ENCODE measurements at places on chromosomes 2 and 18. TPM values are rescaled to one million over a fixed set of nuclear protein-coding genes. Genes with fewer than 3 reads are reported as not detected.

DNA sequence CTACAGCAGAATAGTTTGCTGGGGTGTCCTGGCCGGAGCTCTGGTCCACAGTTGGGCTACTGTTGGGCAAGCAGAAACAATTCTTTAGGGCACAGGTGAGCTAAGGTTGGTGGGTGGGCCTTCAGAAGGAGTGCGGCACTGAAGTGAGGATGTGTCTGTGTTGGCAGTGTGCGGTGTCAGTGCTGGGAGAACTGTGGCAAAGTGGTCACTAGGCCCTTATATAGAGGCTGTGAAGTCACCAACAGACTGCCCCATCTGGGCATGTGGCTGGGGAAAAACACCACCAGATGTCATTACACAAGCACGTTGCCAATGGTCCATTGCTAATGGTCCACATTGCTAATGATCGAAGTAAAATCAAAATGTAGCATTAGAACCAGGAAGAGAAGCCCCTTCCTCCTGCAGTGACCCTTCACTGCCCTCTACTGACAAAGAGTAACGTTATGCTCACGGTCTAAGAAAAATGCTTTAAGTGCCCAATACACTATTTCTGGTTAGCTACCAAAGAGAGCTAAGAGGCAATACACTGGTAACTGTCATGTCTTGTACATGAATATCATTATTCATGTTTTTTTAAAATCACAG is 21.3 kb downstream of the SCN1A start:
- H3K27me3 ChIP-seq, result no peaks in the 10 kb centered on the region
- no peak overlapping the region for H3K27ac ChIP-seq
- no peaks in the 10 kb centered on the region for H3K36me3 ChIP-seq
- DNase-seq, result no peak
- no peak overlapping the region for H3K4me3 ChIP-seq

DNA sequence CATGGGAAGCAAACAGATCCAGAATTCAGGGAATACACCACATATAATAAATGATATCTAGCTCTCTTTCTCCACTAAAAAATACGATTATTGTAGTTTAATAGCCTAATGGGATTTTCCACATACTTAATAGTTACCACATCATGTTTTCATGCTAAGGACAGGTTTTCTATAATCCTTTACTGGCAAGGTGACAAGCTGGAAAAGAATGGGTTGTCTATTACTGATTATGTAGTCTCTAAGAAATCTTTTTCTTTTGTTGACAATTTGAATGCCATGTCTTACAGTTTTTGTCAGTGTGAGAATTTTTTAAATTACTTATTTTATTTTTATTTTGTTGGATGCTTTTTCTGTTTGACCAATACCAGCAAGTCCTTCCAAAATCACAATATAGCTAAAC is 177.8 kb downstream of the GALNT13 start:
- H3K4me1 ChIP-seq, result no peaks in the 10 kb centered on the region
- H3K27ac ChIP-seq, result no peak overlapping the region
- DNase-seq, result no peak
- H3K36me3 ChIP-seq, result no peaks in the 10 kb centered on the region
- no peak overlapping the region for H3K4me3 ChIP-seq

- no peaks in the 10 kb centered on the region for H3K27me3 ChIP-seq
- no peaks in the 10 kb centered on the region for H3K36me3 ChIP-seq
- no peaks in the 10 kb centered on the region for H3K4me1 ChIP-seq
- no peak for DNase-seq
- no peak overlapping the region for H3K27ac ChIP-seq
These were observed 517.6 kb downstream of the TXNL1 start for GRCh38 chr18:56120782-56121181.

SERPINB13 gene
- total RNA-seq, result not detected

GRCh38 chr18:28204154-28204553 is 27.2 kb upstream of the CDH2 start:
- H3K4me1 ChIP-seq, result peaks cover 5% of the 10 kb centered on the region
- no peaks in the 10 kb centered on the region for H3K27me3 ChIP-seq
- no peak overlapping the region for H3K4me3 ChIP-seq
- no peak overlapping the region for H3K27ac ChIP-seq

ME2 gene
- 35.2 TPM for total RNA-seq

- no peak overlapping the region for H3K4me3 ChIP-seq
- DNase-seq, result no peak
- H3K27me3 ChIP-seq, result no peaks in the 10 kb centered on the region
- no peaks in the 10 kb centered on the region for H3K4me1 ChIP-seq
- H3K27ac ChIP-seq, result no peak overlapping the region
These were observed 956 bp downstream of the ESPNL start for GRCh38 chr2:238100821-238101771.

- no peak for DNase-seq
- no peaks in the 10 kb centered on the region for H3K4me1 ChIP-seq
- H3K27me3 ChIP-seq, result no peaks in the 10 kb centered on the region
These were observed 36.6 kb downstream of the GORASP2 start for GRCh38 chr2:170965446-170966225.

DNA sequence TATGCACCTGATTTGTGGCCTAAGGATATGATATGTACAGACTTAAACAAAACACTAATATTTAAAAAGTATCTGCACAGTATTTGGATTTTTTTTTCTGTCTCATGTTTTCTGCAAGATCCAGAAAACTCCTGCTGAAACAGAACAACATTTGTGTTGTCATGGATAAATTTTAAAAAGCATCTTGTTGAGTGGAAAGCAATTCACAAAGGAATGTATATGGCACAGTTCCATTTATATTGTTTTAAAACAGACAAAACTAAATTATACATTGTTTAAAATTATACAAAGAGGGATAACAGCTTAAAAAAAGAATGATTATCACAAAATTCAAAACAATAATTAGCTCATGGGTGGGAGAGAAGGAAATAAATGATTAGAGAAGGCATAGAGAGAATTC is 193.5 kb downstream of the PPP1R1C start:
- H3K4me3 ChIP-seq, result no peak overlapping the region
- no peaks in the 10 kb centered on the region for H3K4me1 ChIP-seq
- H3K27ac ChIP-seq, result no peak overlapping the region
- H3K27me3 ChIP-seq, result no peaks in the 10 kb centered on the region
- H3K36me3 ChIP-seq, result no peaks in the 10 kb centered on the region

DNA sequence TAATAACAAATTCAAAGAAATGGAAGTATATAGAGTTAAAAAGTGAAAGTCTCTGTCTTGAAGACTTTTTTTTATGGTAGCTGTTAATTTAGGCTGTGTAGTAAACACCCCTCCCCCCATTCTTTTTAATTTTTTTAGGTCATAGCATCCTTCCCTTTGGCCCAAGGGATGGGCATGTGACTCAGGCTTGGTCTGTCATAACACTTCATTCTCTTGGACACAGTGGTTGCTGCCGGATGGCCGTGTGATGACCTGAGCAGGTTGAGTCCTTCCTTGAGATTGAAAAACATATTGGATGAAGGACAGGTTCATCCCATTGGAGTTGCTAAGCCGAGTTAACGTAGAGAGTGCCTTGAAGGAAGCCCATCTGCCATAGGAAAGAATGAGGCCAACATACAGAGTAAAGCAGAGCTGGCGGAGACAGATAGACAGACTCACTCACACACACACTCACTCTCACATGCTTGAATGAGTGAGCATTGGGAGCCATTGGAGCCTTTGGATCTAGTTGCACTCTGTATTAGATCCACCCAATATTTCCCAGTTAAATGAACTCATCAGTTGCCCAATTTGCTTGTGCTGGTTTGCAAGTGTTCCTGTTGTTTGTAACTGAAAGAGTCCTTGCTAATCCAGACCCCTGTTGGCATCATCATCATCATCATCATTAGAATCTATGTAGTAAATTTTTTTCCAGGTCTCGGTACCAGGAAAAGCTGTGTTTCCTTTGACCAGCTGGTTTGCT is 14.7 kb downstream of the NCOA1 start:
- no peak for DNase-seq
- H3K4me1 ChIP-seq, result peaks cover 9% of the 10 kb centered on the region
- H3K4me3 ChIP-seq, result no peak overlapping the region
- H3K36me3 ChIP-seq, result no peaks in the 10 kb centered on the region
- no peak overlapping the region for H3K27ac ChIP-seq

- H3K36me3 ChIP-seq, result no peaks in the 10 kb centered on the region
- H3K27me3 ChIP-seq, result no peaks in the 10 kb centered on the region
- H3K27ac ChIP-seq, result no peak overlapping the region
- no peak for DNase-seq
- no peak overlapping the region for H3K4me3 ChIP-seq
These were observed 76.1 kb downstream of the CMPK2 start for GRCh38 chr2:6789559-6790138.

FIGN gene
- 27.8 TPM for total RNA-seq

ACMSD gene
- total RNA-seq, result not detected
